ENCODE measurements at places on chromosomes 1 and 21. TPM values are rescaled to one million over a fixed set of nuclear protein-coding genes. Genes with fewer than 3 reads are reported as not detected.

- DNase-seq = peak; percentile 71
Observed at GRCh38 chr1:228013131-228013934, 6.5 kb downstream of the WNT3A start.

DNA sequence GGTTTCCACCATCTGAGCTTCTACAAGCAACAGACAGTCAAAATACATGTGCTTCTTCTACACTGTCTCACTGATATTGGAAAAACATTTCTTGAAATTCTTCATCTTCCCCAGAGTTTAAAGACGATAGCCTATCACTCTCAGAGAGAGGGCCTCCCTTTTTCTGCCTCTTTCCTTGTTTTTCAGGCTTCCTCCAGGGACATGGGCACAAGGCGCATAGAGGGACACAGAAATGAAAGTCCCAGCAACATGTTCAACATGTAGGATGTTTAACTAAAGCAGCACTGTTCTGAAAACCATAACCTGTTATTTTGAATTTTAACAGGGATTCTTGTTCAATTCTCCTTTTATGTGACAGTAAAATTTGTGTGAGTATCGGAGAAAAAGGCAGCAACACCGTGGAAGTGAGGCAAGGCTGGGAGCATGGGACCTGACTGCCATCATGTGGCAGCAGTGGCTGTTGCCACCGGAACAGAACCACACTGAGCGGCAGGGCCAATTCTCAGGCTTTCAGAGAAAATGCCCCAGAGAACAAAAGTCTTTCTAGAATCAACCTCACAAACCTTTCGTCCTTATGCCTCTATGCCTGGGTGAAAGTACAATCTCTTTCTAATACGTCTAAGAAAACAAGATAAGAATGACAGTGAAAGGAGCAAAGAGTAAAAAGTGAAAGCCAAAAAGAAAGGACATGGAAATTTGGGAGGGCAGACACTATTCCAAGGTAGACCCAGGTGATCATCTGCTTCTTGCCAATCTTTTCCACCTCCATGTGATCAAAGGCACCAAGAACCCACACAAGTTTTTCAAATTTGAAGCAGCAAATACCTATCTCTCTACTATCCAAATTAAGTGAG, 54.5 kb downstream of the PCNX2 start:
- DNase-seq = peak; percentile 57

Gene RASAL2
- 5.6 TPM for total RNA-seq

DNA sequence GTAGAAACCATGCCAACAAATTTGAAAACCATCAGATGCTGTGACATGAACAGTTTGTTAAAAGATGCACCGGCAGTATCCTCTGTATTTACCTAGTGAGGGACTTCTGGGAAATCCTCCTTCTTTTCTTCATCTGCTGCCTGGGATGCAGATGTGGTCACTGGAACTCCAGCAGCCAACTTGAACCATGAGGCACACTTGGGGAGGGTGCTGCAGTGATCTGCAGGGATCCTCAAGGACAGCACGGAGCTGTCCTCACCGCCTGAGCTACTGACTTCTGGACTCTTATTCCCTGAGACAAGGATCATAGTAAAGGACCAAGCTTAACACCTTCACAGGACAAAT, 19.5 kb upstream of the NID1 start:
- no peak for DNase-seq

Gene LRRC39
- total RNA-seq = 1.1 TPM

DNA sequence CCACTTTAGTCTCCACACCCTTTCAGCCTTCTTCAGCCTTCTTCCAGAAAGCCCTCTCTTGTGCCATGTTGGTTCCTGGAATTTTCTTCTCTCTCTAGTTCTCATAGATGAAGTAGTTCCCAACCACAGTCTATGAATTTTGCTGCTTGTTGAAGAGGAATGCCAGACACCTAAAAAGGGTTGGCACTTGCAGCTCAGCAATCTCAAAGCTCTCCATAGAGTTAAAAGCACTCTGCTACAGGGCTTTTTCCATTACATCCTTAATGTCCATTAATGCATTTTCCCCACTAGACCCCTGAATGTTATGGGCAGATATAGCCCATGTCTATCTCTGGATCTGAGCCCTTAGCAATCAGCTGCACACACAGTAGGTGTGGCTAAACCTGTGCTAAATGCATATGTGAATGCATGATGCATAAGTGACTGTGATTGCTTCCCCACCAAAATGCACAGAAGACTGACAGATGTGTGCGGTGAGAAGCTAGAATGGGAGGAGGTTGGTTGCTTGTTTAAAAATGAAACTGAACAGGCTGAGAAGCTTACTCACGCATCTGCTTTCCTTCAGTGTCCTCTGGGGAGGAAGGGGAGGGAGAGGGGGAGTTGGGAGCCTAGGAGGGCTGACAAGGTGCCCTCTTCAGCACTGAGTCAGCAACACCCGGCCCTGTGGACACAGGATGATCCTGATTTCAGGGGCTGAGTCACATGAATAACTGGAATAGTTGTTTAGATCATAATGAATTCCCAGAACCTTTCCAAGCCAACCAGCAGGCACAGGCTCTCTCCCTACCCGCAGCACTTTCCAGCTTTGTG, 146.1 kb upstream of the FGGY start:
- peak; percentile 100 for DNase-seq

Gene CTSE
- total RNA-seq = not detected

DNA sequence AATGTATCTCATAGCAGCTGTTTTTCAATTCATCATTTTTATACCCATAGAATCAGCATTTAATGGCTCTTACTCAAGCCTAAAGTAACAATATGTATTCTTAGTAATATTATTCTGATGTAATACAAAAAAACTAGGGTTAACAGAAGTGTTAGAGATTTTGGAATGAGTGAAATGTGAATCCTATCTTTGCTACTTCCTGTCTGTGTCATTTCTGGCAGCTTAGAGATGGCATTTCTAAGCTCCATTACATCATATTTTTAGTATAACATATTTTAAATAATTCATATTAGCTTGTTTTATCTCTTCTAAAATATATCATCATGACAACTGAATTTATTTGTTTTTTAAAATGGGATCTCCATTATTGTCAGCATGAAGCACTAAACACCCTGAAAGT, 90.2 kb downstream of the LRRC7 start:
- DNase-seq = no peak

DNA sequence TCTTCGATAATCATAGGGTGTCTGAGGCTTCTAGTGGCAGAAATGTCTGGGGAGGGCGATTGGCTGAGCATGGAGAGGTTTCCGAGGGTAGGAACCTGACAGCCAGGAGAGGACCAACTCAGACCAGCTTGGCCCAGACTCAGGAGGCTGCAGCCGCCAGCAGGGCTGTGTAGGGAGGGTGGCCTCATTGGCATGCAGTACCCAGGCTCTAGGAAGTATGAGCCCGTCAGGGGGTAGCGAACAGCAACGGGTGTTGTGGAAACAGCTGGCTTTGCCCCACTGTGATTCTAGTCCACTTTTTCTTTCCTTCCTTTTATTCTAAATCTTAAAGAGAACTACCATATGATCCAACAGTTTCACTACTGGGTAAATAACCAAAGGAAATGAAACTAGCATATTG, 103.3 kb downstream of the DIRAS3 start:
- no peak for DNase-seq

DNA sequence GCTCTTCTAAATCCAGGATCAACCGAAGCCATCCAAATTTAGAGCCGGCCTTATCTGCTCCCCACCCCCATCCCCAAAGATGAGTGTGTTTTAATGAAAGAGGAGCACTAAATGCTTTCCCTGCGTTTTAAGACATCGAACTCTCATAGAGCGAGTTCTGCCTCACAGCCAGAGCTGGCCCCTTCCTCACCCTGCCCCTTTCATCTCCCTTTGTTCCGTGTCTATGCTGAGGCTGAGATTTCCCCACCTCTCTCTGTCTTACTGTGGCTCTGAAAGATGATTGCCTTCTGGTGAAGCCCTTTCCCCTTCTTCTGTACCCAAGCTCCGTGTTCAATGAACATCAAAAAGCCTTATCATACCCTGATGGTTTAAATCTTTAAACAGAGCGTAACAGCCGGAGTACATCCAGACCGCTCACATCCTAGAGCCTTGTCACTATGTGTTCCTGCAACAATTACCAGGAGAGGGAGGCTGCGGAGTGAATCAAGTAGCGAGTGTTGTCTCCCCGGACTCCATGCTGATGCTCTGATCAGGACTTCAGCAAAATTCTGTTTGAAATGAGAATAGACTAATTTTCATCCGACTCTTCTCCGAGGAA, 110.1 kb downstream of the ZNF326 start:
- no peak for DNase-seq

Gene TIMM17A
- total RNA-seq = 74.3 TPM

- DNase-seq = no peak
Observed at GRCh38 chr1:58620259-58620658, 43.2 kb upstream of the TACSTD2 start.

GRCh38 chr1:81170721-81171120, 630.0 kb upstream of the ADGRL2 start:
- DNase-seq = no peak

Gene GABPB2
- 6.3 TPM for total RNA-seq

- no peak for DNase-seq
Observed at GRCh38 chr1:32742956-32743355, 40.4 kb upstream of the SYNC start.

GRCh38 chr1:224504297-224505041, 69.9 kb upstream of the WDR26 start:
- DNase-seq = no peak

Gene PDZK1
- 5.3 TPM for total RNA-seq

- no peak for DNase-seq
Observed at GRCh38 chr1:236130372-236130771, 12.0 kb upstream of the GPR137B start.

Gene CRYAA
- not detected for total RNA-seq

GRCh38 chr1:53771648-53772047, 32.7 kb upstream of the GLIS1 start:
- peak; percentile 47 for DNase-seq

Gene PGLYRP3
- total RNA-seq = not detected

DNA sequence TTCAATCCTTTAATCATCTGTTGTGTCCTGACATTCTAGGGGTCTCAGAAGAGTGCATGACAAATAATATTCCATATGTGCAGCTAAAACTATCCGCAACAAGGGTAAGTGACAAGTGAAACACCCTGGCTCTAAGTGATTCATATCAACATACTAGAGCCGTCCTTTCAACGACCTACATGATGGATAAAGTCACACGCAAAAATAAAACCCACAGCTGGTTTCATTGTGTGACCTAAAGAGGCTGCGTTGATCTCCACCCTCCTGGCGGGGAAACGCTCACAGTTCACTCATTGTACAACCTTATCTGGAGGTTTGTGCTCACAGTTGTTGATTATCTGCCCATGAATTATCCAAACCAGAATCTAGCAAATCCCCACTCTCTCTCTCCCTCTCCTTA, 365.3 kb upstream of the PKN2 start:
- no peak for DNase-seq

Gene ACKR1
- total RNA-seq = not detected

DNA sequence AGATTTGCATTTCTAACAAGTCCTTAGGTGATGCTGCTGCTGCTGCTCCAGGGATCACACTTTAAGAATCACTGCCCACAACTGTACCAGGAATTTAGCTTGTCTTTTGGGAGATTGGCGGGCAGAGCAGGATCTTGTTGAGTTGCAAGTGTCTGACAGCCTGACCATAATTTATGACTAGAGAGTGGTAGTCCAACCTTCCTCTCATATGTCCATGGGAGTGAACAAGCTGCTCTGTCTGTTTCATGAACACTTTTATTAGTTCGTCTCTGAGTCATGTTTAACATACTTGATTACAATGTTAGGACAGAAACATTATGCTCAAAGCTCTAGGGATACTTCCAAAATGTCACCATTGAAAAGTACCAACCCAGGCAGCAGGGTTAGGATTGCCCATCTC, 169.6 kb downstream of the TGFB2 start:
- no peak for DNase-seq

GRCh38 chr1:48841461-48841860, 64.8 kb upstream of the BEND5 start:
- DNase-seq = no peak

Gene LCE3D
- total RNA-seq = not detected

Gene TTF2
- 12.8 TPM for total RNA-seq

Gene OLFML3
- 9.7 TPM for total RNA-seq

Data from RPMI7951 (cell line).